Posterior vena cava (tissue), 2 donors: ENCODE measurements at places on chromosomes 13 and 19.

- peak; percentile 95 for DNase-seq
These were observed 29.8 kb upstream of the GRTP1 start for GRCh38 chr13:113393563-113394338.

- DNase-seq: no peak
These were observed 437 bp downstream of the HIPK4 start for GRCh38 chr19:40389404-40390083.

DNA sequence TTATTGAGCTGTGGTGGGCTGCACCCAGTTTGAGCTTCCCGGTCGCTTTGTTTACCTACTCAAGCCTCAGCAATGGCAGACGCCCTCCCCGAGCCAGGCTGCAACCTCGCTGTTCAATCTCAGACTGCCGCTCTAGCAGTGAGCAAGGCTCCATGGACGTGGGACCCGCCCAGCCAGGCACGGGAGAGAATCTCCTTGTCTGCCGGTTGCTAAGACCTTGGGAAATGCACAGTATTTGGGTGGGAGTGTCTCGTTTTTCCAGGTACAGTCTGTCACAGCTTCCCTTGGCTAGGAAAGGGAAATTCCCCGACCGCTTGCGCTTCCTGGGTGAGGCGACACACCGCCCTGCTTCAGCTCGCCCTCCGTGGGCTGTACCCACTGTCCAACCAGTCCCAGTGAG, 27.7 kb upstream of the UBAC2 start:
- no peak for DNase-seq

- DNase-seq: no peak
These were observed 8.1 kb upstream of the SDHAF1 start for GRCh38 chr19:35986664-35987570.

- DNase-seq: no peak
These were observed 3.2 kb upstream of the ERVV-2 start for GRCh38 chr19:53041366-53041765.

GRCh38 chr19:47713046-47714021, at the start of gene EHD2:
Gene EHD2, plus strand, starts transcription at chr19:47713422. Its CDS starts 3,191 bp downstream, at chr19:47716613.
- peak; percentile 93 for DNase-seq

GRCh38 chr19:56595548-56595899, 422 bp downstream of the ZNF71 start:
- DNase-seq: no peak

DNA sequence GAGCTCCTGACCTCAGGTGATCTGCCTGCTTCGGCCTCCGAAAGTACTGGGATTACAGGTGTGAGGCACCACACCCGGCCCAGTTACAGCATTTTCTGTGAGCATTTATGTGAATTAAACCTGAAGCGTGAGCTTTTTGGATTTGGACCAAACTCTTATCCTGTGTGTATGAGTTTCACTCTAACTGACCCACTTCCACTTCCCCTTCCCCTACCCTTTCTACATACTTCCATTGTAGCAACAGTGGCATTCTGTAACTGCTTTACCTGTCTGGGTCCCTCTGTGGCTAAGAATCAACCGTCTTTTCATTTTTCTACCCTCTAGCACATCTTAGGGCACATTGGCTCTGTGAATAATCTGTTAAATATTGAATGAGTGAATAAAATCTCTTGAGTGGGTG, 16.2 kb downstream of the FRY start:
- DNase-seq: no peak

GRCh38 chr19:44684892-44685863, 13.8 kb upstream of the CEACAM16 start:
- DNase-seq: no peak

GRCh38 chr19:28956421-28956820, 256.5 kb downstream of the UQCRFS1 start:
- DNase-seq: no peak

DNA sequence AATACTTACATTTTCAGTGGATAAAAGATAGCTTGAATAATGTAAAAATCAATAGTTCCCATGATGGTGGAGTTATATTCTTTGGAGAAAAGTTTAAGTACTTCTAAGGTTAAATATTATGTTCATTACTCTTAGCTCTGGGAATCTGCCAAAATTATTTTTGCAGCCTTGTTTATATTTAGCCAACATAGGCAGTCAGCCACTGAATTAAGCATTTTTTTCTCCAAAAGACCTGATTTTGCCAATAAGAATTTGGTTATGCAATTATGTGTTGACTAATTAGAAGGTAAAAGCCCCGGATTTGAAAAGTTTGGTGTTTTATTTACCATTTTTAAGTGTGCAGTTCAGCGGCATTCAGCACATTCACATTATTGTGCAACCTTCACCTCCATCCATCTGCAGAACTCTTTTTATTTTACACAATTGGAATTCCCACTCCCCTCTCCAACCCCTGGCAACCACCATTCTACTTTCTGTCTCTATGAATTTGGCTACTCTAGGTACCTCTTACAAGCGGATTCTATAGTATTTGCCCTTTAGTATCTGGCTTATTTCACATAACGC, 90.1 kb upstream of the C1QTNF9B start:
- DNase-seq: no peak

DNA sequence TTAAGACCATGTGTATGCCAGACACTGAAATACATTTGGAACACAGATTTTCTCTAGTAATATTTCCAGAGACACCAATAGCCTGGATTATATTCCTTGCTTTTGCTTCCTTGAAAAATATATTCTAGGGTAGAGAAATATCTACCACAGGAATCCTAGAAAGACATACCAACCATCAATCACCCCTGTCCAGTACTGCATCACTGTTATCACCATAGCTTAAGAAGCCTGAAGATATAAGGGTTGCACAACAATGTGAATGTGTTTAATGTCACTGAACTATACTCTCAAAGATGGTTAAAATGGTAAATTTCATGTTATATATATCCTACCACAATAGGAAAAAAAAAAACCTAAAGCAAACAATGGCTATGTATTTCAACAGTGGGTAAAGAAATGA, 163.6 kb downstream of the DIAPH3 start:
- no peak for DNase-seq

GRCh38 chr13:107348925-107349324, 781.0 kb upstream of the ARGLU1 start:
- DNase-seq: no peak

DNA sequence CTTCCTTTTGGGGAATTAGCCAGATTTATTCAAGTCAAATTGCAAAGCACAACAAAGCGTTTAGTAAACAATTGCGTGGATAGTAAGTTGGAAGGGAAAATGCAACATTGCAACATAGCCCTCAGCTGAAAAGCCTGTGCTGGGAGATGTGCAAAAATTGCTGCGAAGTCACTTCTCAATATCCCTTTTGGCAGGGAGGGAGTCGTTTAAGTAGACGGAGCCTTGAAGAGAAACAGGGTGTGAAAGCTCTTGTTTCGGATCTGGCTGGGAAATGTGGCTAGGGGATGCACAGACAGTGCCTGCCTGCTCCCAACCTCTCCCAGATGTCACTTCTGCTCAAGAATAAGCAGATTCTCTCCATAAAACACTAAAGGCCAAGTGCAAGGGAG, 56.8 kb downstream of the SLC7A1 start:
- no peak for DNase-seq

DNA sequence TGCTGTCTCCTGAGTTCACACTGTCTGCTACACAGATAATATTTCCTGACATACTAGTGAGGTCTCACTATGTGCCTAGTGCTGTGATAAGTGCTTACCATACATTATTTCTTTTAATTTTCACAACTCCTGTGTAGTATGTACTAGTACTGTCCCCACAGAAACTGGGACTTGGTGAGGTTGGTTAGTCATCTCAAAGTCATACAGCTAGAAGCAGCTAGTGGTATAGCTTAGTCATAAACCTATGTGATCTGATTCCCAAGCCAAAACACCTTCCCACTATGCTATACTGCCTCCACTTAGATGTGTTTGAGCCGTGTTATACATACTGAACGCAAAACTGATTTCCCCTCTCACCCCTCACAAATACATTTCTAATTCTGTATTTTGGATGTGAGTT, 10.5 kb downstream of the MTMR6 start:
- DNase-seq: no peak

GRCh38 chr19:45920458-45920857, 5.9 kb upstream of the NANOS2 start:
- DNase-seq: no peak

DNA sequence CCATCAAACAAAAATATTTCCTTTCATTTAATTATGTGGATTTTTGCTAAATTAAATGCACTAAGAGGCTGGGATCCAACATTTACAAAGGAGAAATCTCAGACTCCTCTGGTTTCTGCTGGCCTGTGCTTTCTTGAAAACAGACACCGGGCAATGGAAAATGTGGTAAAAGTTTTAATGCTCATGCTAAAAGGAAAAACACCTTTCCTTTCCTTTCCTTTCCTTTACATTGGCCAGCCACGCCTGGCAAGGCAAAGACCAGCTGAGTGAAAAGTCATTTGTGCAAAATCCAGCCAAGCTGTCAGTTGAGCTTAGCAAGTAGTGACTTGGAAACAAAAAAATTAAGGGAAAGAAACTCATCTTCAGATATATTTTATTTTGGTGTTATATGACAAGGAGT, 240.3 kb downstream of the LACC1 start:
- no peak for DNase-seq

DNA sequence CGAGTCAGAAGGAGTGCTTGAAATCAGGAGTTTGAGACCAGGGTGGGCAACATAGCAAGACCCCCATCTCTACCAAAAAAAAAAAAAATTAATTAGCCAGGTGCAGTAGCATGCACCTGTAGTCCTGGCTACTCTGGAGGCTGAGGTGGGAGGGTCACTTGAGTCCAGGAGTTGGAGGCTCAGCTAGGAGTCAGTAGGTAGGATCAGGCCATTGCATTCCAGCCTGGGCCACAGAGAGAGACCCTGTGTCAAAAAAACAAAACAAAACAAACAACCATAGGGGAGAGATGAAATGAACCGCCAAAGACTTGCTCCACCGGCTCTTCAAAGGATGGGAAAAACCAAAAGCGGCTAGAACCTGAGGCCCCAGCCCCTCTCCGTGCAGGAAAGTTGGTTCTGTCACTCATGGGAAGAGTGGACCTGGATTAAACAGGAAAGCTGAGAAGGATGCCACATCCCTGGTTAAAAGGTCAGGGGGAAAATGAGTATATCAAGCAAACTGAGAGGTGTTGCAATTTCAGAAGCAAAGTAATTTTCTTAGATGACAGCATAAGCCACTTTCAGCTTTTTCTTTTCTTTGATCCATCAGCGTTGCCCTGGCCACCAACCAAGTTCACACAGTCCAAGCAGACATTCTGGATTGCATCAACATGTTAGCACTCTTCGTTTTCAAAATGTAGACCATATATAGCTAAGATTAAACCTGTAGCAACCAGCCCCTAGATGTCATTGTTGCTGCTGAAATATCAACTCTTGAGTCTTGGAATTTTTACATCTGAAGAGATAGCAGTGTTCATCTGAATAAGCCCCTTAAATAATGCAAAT, 8.9 kb upstream of the ZNF507 start:
- DNase-seq: no peak

GRCh38 chr13:78650717-78651083, 8.3 kb downstream of the OBI1 start:
- no peak for DNase-seq

DNA sequence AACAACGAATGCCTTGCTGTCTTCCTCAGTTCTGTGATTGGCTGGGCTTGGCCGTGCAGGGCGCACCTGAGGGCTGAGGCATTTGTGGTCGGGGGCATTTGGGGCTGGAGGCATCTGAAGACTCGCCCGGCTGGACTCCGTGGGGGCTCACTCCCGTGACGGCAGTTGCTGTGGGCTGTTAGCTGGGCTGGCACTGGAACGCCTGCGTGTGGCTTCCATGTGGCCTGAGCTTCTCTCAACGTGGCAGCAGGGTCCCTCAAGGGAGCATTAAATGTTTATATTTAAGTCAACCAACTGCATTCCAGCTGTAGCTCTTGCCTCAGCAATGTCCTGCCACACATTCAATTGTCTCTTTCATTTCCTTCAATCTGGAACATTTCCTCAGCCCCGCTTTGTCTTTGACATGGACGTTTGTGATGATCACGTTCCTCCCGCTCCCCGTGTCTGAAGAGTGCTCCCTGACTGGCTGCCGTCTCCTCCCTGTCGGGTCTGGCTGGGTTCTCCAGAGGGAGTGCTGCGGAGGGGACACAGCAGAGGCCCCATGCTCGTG, 21.0 kb downstream of the CCDC8 start:
- DNase-seq: peak; percentile 80

DNA sequence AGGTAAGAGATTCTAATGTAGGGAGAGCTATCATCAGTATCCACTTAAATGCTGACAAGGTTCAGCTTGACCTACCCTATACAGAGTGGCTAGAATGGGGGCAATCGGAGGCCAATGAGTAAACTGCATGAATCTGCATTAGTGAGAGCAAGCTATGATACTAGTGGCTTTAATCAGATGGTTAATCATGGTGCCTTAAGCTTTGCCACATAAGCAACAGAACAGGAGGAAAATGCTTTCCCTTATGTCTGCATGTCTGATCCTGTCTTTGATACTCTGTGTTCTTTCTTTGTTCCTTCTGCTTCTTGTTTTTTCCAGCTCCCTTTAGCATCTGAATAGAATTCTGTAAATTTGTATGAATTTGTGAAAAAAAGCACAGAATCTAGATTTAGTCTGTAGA, 91.1 kb downstream of the WDFY2 start:
- DNase-seq: no peak

GRCh38 chr19:535017-535835, 3.7 kb downstream of the CDC34 start:
- no peak for DNase-seq

GRCh38 chr19:1223018-1223855, 14.6 kb downstream of the CBARP start:
- DNase-seq: no peak

- no peak for DNase-seq
These were observed 14.7 kb downstream of the GARRE1 start for GRCh38 chr19:34269081-34269480.

DNA sequence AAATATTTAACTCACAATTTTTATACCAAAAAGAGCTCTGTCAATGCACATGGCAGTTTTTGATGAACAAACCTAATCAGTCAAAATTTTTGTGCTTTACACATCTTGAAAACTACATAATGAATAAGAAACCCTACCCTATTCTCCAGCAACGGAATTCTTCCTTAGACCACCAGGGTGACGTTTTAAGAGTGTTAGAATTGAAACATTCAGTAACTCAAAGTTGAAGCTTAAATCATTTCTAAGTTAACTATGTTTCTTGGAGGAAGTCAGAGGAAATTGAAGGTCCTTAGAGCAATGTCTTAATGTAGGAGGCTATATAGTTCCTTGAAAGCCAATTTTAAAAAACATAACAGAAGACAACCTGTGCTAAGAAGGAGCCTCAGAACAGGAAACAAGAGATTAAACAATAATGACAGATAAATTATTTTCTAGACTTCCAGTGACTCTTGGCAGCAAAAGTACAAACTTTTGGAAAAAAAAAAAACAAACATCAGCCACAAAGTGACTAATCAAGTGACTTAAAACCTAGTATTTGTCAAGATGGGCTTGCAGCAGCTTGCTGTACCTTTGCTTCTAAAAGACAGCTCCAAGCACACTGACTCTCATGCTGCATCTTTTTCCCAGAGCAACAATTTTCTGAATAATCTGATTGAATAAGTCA, 6.2 kb downstream of the SPRY2 start:
- no peak for DNase-seq

DNA sequence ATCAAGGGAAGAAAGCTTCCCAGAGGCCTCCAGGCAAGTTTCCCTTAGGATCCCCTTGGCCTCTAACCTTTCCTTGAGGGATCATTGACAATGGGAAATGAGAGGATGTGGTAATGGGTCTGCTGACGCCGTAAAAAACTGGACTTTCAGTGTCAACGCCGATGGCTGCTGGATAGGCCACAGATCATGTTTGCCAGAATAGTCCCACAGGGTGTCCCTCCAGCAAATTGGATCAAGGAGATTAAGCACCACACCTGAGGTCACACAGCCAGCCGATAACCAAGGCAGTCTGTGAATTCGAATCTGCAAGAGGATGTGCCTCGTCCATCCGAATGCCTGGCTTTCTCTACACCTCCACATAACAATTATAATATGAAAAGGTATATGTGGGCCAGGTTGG, 17.6 kb downstream of the BCAT2 start:
- no peak for DNase-seq
